ENCODE measurements at places on chromosomes 16 and 17. TPM values are rescaled to one million over a fixed set of nuclear protein-coding genes. Genes with fewer than 3 reads are reported as not detected.

DNA sequence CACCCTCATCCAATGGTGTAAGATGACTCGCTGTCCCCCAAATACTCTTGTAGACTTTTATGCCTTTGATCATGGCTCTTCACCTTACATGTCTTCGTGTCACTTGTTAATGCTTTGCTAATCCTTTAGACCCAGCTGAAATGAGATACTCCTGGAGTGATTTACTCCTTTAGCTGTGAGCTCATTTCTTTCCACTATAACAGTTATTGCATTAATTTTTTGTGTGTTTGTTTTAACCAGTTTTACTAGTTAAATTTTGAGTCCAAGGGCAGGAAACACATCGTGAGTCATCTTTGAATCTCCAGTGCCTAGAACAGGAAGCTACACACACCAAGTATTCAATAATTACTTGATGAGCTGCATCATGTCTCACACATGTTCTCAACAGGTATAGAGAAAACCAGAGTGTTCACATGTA lies 6.5 kb upstream of the CTCF start:
- peak; percentile 79 for DNase-seq

GRCh38 chr17:67280279-67280678 lies 35.3 kb upstream of the HELZ start:
- no peak for DNase-seq

DNA sequence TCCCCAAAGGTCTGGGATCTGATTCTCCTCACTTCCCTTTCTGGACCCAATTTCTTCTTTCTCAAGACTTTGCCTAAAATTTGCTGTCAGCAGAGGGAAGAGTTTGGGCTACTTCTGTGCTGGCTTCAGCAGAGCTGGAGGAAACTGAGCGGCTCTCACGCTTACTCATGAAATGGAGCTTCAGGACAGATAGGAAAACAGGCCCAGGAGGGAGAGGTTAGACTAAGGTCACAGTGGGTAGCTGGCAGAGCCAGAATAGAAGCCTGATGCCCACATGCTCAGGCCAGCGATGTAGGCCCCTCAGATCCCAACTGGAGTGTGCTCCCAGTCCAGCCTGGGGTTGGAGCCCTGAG lies 593 bp downstream of the SLC38A7 start:
- peak; percentile 4 for DNase-seq

The MFAP4 gene
- total RNA-seq: not detected

The CYGB gene
- total RNA-seq: 0.62 TPM
